Memory B cell (primary cell): ENCODE measurements at places on chromosomes 4 and X.

DNA sequence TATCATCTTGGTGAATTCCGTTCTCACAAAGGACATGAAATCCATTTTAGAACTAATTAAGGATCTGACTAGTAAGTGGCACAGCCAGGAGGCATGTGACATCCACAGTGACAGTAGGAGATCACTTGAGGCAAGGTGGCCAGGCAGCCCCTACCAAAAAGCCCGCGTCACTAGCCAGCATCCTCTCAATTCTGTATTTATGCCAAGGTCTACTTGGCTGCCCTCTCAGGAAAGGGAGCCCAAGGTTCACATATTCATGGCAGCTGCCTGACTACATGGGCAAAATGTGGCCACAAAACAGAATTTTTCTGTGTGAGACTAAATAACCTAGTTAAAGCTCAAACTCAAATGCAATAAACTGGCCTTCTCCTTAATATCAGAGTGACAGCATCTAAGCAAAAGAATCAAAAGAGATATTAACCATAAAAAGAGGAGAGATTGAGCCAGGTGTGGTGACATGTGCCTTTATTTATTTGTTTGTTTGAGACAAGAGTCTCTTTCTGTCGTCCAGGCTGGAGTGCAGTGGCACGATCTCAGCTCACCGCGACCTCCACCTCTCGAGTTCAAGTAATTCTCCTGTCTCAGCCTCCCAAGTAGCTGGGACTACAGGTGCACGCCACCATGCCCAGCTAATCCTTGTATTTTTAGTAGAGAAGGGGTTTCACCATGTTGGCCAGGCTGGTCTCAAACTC lies 51.5 kb downstream of the SLC9A7 start:
- no peak for DNase-seq
- H3K4me1 ChIP-seq: peaks cover 52% of the 10 kb centered on the region
- no peak overlapping the region for H3K4me3 ChIP-seq

- H3K4me3 ChIP-seq: no peak overlapping the region
- peaks cover 10% of the 10 kb centered on the region for H3K4me1 ChIP-seq
- peaks cover 2% of the 10 kb centered on the region for H3K27me3 ChIP-seq
- H3K27ac ChIP-seq: no peak overlapping the region
- DNase-seq: no peak
Measured at GRCh38 chr4:154415313-154415712, 76.3 kb downstream of the DCHS2 start.

DNA sequence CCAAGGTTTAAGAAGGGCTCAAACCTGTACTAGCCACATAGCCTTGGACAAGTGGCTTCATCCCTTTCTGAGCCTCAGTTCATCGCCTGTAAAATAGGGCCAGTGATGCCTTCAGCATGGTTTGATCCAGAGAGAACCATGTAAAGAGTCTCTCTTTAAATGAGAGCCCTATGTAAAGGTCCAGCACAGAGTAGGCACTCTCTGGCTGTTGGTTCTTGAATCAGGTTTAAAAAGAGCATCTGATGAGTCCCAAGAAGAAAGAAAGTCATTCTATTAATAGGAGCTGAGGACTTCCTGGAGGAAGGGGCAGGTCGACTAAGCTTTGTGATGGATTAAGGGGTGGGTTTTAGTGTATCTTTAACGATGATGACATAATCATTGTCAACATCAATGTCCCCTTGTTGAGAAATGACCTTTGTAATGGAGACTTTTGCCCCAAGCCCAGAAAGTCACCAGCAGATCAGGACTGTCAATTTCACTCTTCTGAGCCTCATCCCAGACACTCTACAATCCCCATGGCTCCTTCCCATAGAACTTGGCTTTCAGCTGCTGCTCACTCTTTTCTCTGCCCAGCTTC lies 4.0 kb upstream of the SLC2A9 start:
- no peak for DNase-seq
- H3K4me1 ChIP-seq: peaks cover 19% of the 10 kb centered on the region
- H3K36me3 ChIP-seq: no peaks in the 10 kb centered on the region
- no peaks in the 10 kb centered on the region for H3K27me3 ChIP-seq

DNA sequence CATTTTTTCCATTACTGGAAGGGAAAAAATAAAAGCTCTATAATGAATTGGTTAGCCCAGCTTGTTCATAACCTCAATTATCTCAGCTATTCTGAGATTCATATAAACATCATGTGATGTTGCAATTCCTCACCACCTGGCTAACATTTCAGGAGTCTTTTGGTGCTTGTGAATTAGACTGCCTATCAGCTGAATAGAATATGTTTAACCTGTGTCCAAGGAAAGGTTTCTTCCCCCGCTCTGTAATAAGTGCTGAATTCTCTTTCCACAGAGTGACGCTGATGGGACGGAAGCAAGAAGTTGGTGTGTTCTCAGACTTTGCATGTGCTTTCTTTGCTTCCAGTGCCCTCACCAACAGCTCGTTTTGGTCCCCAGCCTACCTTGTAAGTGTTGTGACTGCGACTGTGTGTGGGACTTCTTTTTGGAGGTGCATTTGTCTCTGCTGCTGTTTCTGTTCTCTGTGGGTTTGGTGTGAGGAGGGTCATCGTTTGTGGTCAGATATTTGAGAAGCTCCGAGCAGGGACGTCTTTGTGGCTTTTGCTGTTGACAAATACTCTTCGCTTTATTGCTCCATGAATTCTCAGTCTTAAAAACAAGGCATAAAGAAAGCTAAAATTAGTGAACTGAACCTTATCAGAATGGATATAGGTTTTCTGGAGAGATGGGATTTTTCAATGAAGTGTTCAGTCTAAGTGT lies 61.7 kb downstream of the PPARGC1A start:
- no peak overlapping the region for H3K4me3 ChIP-seq
- H3K27ac ChIP-seq: no peak overlapping the region
- no peaks in the 10 kb centered on the region for H3K36me3 ChIP-seq
- DNase-seq: no peak
- H3K4me1 ChIP-seq: no peaks in the 10 kb centered on the region

- no peak overlapping the region for H3K27ac ChIP-seq
- H3K36me3 ChIP-seq: peaks cover 2% of the 10 kb centered on the region
- peaks cover 3% of the 10 kb centered on the region for H3K4me1 ChIP-seq
- no peak for DNase-seq
- no peak overlapping the region for H3K4me3 ChIP-seq
Measured at GRCh38 chrX:9859711-9860555, 73.7 kb downstream of the SHROOM2 start.

- peaks cover 7% of the 10 kb centered on the region for H3K4me1 ChIP-seq
- no peaks in the 10 kb centered on the region for H3K27me3 ChIP-seq
- H3K27ac ChIP-seq: no peak overlapping the region
- H3K4me3 ChIP-seq: no peak overlapping the region
- H3K36me3 ChIP-seq: peaks cover 3% of the 10 kb centered on the region
- DNase-seq: no peak
Measured at GRCh38 chrX:48711162-48711928, 14.8 kb downstream of the SUV39H1 start.

- H3K27ac ChIP-seq: no peak overlapping the region
- no peak overlapping the region for H3K4me3 ChIP-seq
- no peak for DNase-seq
Measured at GRCh38 chr4:156805696-156806095, 165.9 kb downstream of the PDGFC start.
